ENCODE measurements at places on chromosomes 2 and 18.

- no peak for DNase-seq
These were observed 113.2 kb upstream of the ZSWIM2 start for GRCh38 chr2:186962085-186962747.

GRCh38 chr2:104078431-104079157, 775.3 kb upstream of the POU3F3 start:
- no peak for DNase-seq

DNA sequence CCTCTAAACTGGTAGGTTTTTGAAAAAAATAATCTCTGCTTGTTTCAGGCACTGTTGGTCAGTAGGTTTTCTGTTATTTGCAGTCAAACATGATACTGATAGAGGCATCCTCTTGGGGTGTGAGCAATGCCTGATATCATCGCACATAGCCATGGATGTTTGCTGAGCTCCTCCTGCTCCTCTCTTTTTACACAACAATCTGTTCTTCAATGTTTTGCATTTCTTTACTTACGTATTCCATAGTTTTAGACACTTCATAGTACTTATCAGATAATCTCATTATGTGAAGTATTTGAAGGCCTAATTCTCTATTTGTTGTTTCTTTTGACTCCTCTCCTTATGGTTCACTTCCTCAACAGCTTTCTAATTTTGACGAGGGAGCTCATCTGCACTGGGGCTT, 23.0 kb upstream of the HS6ST1 start:
- DNase-seq, result no peak

DNA sequence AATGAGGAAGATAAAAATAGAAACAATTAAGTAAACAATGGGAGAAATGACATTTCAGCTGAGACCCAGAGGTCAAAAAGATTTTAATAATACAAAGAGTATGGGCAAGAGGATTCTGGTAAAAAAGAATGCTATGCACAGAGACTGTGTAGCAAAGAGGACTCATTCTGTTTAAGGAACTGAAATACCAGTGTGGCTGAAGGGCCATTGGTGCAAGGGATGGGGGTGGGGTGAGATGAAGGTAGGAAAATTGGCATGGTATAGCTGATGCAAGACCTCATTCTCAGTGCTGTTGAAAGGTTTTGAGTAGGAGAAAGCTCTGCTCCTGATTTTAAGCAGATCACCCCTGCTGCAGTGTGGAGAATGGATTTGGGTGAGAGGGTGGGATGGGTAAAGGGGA, 10.8 kb downstream of the GALNT1 start:
- no peak for DNase-seq

GRCh38 chr2:120739438-120740090, 3.9 kb downstream of the GLI2 start:
- DNase-seq, result no peak

- DNase-seq, result no peak
These were observed 253.5 kb upstream of the CDH20 start for GRCh38 chr18:61079714-61080113.

- DNase-seq, result no peak
These were observed at the start of gene CHRNA1 for GRCh38 chr2:174764280-174765255. Gene CHRNA1, minus strand, starts transcription at chr2:174764472. Its CDS starts 78 bp downstream, at chr2:174764394.

DNA sequence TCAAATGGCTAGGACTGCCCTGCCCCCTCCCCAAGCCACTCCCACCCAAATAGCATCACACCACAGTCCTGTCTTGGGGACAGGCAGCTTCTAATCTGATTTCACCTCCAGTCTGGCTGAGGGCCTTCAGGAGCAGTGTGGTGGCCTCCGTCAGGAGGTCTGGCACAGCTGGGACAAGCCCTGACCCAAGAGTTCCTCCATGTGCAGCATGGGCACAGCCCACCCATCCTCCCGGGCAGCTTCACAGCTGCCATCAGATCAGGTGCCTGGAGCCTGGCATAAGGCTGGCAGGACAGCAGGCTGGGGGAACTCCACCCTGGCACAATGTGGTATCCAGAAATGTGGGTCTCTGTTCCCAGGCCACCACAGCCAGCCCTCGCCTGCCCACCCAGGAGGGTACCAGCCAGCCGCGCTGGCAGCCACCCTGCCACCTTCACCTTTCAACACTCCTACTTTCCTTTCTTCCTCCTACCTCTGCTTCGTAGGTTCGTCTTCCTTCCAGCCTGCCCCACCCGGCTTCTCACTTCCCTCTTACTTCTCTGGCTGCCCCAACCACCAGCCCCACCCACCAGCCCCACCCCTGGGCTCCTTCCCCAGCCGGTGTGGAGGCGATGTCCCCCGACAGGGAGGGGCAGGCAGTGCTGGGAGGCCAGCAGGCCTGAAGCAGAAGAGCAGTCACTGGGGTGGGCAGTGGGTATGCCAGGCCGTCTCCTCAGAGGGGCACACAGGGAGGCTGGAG, at the start of gene CAPG:
TSS of gene CAPG (minus strand) at position 522 of the 739 bp plus-strand sequence. CDS start 8,221 bp downstream, outside the sequence.
- DNase-seq, result no peak

DNA sequence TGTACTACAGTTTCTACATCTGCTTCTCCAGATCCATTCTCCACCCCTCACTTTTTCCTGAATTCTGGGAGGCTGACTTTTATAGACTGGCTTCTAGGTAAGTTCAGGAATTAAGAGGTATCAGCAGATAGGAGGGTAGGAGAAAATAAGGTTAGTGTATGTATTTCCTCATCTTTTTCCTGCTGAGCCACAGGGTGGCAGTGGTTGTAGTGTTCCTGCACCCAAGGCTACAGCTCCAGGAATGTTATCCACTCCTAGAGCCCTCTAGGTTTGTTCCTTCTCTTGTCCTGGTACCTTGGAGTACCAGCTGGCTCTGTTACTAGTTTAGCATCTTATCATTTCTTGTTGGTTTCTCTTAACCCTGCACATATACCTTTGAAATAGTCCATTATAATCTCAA, 40.7 kb upstream of the C2orf66 start:
- DNase-seq, result no peak

DNA sequence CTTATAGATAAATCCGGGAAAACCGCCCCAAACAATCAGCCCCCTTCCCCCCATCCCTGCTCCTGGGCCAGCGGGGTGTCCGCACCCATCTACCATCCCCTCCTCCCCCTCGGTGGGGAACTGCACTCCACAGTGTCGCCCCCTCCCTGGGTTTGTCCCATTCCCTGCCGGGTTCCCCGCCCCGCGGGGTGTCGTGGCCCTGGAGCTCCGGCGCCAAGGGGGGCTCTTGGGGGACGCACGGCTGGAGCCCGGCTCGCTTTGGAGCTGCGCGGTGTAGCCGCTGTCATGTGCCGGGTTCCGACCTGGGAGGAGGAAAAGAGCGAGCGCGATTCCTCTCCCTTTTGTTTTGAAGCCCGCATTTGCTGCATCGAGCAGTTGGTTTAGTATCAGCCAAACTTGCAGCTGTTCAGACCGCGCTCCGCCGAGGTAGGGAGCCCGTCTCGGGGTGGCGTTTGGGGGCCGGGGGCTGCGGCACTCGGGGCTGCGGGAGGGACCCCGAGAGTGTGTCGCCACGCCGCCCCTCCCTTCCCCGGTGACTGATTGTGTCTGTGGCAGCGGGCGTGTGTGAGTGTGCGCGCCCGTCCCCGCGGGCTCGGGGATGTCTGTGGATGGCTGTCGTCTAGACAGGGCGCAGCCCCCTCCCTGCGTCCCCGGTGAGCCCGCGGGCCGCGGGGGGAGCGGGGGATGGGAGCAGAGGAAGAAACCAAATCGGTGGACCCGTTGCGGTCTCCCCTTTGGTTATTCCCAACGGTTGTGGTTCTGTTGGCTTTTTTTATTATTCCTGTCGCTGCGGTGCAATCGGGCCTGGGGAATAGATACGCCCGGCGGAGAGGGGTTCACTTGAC, 797 bp downstream of the CTIF start:
- DNase-seq, result no peak

GRCh38 chr2:122651236-122651635, 895.8 kb downstream of the TSN start:
- DNase-seq, result no peak

GRCh38 chr2:235389626-235390025, 104.2 kb upstream of the AGAP1 start:
- DNase-seq, result no peak

- no peak for DNase-seq
These were observed 23.1 kb upstream of the DSG3 start for GRCh38 chr18:31424383-31424988.

DNA sequence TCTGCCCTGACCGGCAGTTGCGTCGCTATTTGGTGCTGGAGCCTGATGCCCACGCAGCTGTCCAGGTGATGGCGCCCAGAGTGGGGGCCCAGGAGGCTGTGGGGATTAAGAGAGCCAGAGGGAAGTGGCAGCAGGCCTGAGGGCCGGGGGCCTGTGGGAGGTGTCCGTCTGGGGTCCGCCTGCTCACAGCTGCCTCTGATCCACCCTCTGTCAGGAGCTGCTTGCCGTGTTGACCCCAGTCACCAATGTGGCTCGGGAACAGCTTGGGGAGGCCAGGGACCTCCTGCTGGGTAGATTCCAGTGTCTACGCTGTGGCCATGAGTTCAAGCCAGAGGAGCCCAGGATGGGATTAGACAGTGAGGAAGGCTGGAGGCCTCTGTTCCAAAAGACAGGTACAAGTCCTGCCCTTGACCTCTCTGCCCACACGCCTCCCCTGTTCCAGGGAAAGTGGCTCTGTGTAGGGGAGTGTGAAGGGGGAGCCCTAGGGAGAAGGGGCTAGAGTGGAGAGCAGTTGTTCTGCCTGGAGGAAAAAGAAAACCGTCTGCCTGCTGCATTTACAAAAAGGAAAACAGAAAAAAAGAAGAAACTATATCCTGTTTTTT, 11.6 kb downstream of the STK11IP start:
- DNase-seq, result no peak

GRCh38 chr2:177666408-177666807, 273.8 kb downstream of the AGPS start:
- no peak for DNase-seq

DNA sequence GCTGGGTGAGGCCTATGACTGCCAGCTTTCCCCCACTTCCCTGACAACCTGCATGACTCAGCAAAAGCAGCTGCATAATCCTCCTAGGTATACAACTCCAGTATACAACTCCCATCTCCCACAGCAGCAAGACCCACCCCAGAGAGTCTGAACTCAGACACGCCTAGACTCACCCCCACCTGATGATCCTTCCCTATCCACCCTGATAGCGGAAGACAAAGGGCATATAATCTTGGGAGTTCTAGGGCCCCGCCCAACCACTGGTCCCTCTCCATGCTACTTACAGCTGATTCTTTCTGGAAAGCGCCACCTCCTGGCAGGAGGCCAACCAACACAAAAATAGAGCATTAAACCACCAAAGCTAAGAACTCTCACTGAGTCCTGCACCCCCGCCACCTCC, 296.5 kb downstream of the DCC start:
- no peak for DNase-seq

- DNase-seq, result no peak
These were observed 281.1 kb downstream of the MBD2 start for GRCh38 chr18:53943326-53943860.

DNA sequence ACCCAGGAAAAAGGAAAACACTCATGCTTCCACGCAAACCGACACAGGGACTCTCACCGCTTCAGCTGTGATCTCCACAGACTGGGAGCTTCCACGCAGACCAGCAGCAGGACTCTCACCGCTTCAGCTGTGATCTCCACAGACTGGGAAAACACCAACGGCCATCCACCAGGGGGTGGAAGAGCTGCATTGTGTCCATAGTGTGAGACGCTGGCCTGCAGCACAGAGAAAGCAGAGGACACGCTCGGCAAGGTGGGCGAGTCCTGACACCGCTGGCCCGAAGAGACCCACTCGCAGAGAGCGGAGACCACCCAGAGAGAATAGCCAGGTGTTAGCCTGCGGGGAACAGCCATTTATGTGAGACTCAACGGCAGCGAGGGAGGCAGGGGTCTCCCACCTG, 42.5 kb upstream of the NFATC1 start:
- DNase-seq, result no peak

GRCh38 chr18:21361307-21361880, 119.4 kb downstream of the GREB1L start:
- DNase-seq, result no peak

GRCh38 chr2:230872968-230873660, 8.4 kb downstream of the ITM2C start:
- no peak for DNase-seq

DNA sequence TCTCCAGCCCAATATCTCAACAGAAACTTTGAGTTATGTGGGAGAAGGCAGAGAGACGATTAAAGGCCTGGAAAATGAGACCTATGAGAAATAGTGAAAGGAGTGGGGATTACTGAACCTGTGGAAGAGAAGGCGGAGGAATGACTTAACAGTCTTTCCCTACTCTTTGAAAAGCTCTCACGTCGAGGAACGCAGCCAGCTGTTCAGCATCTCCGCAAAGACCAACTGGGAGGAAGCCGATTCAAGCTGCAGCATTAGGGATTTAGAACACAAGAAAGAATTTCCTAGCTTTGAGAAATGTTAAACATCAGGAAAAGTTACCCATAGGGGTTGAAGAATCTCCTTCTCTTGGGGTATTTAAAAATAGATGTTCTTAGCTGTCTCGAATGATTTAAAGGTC, 233.2 kb upstream of the PARD3B start:
- DNase-seq, result no peak

GRCh38 chr2:54404270-54404669, 51.9 kb upstream of the SPTBN1 start:
- DNase-seq, result no peak

GRCh38 chr2:168494190-168494711, 38.2 kb downstream of the CERS6 start:
- no peak for DNase-seq

- DNase-seq, result no peak
These were observed 214.0 kb downstream of the CYP26B1 start for GRCh38 chr2:71933467-71934319.

- DNase-seq, result no peak
These were observed 65.5 kb downstream of the CABLES1 start for GRCh38 chr18:23200756-23201155.

DNA sequence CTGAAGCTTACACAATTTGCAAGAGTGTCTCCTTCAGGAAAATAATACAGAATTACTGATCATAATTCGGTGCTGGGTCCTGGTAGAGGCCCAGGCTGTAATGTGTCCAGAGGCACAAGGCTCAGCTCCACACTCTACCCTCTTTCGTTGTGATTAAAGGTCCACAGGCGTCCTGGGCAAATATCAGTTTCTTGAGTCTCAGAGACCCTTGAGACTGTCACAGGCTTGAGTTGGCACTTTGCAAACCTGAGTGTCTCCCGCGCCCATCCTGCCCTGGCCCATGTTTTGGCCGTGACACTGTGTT, 46.9 kb upstream of the SMAD7 start:
- no peak for DNase-seq

- no peak for DNase-seq
These were observed 101.7 kb downstream of the FAM210A start for GRCh38 chr18:13624563-13625237.

GRCh38 chr2:43524177-43524965, 71.5 kb downstream of the THADA start:
- no peak for DNase-seq

GRCh38 chr2:82301506-82301905, 1997.0 kb upstream of the LRRTM1 start:
- no peak for DNase-seq

- DNase-seq, result no peak
These were observed 38.5 kb downstream of the MREG start for GRCh38 chr2:215974700-215975429.

- no peak for DNase-seq
These were observed 17.3 kb upstream of the ARHGAP25 start for GRCh38 chr2:68717305-68717661.

- DNase-seq, result no peak
These were observed 1098.0 kb upstream of the ZEB2 start for GRCh38 chr2:145617906-145618305.
